ENCODE measurements at places on chromosomes 7 and 10.

DNA sequence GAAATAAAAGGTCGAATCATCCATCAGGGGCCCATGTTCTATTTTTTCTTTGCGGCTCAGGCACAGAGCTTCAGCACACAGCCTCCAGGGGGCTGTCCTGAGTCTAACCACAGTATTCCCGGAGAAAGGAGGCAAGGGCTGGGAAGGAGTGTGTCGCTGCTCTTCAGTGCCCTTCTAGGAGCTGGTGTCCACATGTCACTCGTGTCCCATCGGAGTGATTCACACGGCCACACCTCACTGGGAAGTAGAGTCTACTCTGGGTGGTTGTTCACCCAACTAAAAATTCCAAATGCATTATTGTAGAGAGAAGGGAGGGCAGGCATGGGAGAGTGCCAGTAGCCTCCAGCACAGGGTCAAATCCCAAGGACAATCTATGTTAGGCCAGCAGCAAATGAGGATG is 114.8 kb upstream of the LANCL2 start:
- peak; percentile 89 for DNase-seq

DNA sequence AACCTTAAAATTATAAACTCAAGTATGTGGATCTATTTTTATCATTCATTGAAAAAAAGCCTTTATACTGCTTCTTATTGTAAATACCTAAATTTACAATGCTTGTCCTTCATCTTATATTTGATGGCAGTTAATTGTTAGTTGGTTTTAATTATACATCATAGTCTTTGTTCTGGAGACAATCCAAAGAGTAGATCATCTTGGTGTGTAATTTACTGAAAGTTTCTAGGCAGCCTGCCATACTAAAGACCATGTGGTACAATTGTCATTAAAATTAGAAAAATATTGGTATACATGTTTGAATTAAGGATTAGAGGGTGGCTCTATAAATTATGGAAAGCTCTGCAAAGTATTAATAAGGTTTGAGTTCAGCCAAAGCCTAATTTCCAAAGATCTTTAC is 231.4 kb downstream of the KCND2 start:
- DNase-seq, result no peak

- DNase-seq, result no peak
Observed at GRCh38 chr7:42156967-42157721, 79.9 kb downstream of the GLI3 start.

GRCh38 chr10:74771054-74771453 is 55.3 kb upstream of the KAT6B start:
- no peak for DNase-seq

Measured in H54 (cell line).